ENCODE measurements at places on chromosomes 2 and 18.

- no peak for DNase-seq
These were observed 154.0 kb upstream of the ARL4C start for GRCh38 chr2:234650911-234651310.

DNA sequence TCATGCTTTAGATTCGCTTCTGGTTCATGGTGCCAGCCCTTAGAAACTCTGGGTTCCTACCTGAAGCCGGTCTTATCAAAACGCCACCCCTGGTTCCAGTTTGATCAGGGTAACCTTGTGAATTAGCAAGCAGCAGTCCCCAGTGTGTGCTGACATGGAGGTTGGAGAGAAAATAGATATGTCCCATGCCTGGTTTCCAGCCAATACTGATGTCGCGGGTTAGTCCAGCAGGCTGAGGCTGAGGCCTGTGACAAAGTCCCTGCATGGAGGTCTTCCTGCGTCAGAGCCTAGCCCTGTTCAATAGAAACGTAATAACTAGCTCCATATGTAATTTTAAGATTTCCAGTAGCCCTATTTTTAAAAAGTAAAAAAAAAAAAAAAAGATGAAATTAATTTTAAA is 28.2 kb downstream of the LPIN1 start:
- DNase-seq, result no peak

DNA sequence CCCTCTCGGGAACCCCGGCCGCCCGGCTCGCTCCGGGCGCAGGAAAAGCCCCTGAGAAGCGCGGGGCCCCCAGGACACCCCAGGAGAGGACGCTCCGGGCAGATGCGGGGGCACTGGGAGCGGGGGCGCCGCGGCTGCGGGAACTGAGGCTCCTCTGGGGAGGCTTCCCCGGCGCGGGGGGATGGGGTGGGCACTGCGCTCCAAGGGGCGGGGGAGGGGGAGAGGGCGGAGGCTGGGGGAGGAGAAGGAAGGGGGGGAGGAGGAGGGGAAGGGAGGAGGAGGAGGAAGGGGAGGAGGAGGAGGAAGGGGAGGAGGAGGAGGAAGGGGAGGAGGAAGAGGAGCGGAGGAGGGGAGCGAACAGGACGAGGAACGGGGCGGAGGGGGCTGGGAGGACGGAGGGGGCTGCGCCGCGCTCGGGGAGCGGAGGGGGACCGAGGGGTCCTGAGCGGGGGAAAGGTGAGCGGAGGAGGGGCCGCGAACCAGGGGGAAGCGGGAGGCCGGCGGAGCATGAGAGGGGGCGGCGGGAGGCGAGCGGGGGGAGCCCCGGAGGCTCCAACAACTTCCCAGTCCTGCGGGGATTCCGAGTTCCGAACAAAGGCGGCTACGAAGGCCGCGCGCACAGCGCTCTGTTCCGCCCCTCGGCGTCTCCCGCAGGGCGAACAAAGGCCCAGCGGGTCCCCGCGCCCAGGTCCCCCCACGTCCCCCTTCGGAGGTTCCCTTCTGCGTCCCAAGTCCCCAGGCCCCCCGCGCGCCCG is 742 bp downstream of the PXDN start:
- no peak for DNase-seq

DNA sequence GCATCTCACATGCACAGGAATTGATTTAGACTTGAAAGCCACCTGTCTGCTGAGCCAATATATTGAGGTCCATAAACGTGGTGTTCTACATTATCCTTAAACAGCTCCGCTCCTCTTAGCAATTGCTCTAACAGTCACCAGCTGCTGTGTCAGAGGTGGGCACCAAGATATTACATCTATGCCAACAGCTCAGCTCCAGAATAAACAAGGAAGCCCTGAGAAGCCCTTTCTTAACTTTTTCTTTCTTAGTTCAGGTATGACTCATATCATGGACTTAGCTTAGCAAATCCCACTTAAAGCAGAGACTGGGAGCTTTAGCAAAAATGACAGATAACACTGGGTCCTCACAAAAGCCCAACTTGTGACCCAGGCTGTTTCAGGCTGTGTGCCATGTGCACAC is 436.6 kb downstream of the IRS1 start:
- no peak for DNase-seq

- no peak for DNase-seq
These were observed 33.5 kb downstream of the ZNF532 start for GRCh38 chr18:58898010-58898799.

Data from activated CD4-positive, alpha-beta T cell treated with anti-CD3 and anti-CD28 coated beads, Interleukin-10, Interleukin-2, amounts not matched to agents 100 ng/mL and 50 ng/mL, durations not matched to agents 16 hours and 8 hours (primary cell).